ENCODE measurements at places on chromosomes 4 and X.

DNA sequence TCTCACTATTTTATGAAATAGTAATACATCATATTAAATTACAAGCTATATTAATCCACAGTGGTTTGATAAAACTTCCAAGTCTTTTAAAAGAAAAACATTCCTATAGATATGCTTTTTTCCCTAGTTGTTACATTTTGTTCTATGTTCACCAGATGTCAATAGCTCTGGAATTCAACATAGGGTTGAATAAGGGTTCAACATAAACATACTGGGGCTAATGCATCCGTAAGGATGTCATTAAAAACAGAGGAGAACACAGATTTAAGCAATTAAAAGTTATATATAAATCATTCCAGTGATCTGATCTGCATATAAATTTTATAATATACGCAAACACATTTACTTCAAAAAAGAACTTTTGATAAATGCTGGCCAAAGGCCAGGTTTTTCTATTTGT lies 32.5 kb downstream of the SULT1B1 start:
- DNase-seq, result no peak

DNA sequence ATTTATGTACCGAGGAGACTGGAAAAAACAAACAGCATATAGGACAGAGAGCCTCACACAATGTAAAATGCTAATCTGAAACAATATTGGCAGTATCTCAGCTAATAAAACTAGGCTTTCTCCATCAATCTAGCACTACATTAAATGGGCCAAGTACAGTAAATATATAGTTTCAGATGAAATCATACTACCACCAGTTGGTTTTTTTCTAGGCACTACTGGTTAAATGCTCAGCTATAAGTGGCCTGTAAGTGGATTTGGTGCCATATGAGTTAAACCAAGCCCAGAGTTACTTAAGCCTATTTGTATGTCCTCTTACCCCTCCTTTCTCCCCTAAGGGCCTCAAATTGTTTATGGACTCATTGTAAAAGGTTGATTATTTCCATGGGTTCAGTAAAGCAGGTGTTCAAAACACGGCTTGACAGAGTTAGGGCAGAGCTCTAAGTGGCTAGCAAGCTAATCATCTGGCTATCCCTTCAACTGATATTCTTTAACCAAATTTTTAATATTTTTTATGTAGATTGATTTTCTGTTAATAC lies 57.5 kb downstream of the FAM13A start:
- DNase-seq, result no peak

DNA sequence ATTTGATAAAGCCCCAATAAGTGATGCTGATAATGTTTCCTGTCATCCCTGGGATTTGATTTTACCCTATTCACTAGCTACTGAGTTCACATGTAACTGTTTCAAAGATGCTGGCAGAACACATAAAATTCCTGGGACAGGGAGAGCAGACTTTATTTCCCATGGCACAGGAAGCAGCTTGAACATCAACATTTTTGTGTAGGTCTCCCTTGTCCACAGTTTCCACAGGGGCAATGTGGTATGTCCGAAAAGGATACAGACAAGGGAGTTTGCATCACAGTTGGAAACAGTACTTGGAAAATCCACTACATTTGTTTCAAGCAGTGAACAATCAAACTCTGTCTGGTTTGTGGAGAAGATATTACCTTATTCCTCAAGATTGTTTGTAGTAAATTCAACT lies 129.2 kb upstream of the KLHL4 start:
- no peak for DNase-seq

DNA sequence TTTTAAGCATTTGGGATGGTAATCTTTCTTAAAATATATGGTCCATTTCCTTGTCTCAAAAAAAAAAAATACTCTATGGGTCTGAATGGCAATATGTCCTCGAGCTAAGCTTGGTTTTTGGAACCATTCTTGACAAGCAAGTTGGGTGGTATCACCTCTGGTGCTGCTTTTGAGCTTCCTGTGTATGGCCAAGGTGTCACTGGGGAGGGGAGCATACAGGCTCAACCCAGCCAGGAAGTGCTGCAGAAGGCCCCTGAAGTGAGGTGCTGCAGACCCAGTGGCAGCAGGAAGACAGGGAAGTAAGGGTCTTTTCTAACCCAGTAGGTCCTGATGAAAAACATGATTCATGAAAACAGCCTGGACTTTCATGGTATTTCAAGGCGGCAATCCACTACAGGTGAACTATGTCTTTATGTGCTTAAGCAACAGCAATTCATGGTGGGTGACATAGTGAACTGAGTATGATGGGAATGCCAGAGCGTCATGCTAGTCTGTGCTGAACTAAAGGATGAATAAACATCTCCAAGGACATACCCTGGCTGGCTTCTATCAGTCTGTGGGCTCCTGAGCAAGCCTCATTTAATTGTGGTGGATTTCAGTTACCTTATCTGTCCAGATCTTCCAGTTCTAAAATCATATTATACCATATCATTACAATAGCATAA lies 15.1 kb downstream of the TRAPPC2 start:
- DNase-seq, result no peak

DNA sequence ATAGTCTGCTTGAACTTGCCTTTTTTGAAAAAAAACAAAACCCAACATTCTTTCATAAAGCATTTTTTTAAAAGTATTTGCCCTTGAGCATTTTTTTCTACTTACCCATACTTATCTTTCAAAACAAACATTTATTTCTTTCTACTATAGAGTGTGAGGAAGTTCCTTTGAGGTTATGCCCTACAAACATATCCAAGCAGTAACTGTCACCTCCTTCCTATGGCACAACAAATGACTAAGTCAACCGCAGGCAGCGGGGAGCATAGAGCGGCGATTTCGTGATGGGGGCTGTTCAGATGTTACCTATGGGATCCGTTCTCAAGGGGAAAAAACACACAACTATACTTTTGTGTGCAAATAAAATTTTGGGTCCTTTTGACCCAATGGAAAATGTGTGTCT lies 19.4 kb downstream of the SPRY1 start:
- no peak for DNase-seq

Measured in effector CD4-positive, alpha-beta T cell (primary cell).